ENCODE measurements at places on chromosomes 7 and 10.

GRCh38 chr10:78263521-78263988, 229.9 kb downstream of the RPS24 start:
- DNase-seq, result no peak

GRCh38 chr7:43112941-43113621, 634 bp downstream of the HECW1 start:
- DNase-seq, result peak; percentile 65

GRCh38 chr10:13787015-13787421, 200.3 kb downstream of the PRPF18 start:
- no peak for DNase-seq

GRCh38 chr10:93445097-93445960, 36.8 kb downstream of the MYOF start:
- peak; percentile 96 for DNase-seq

DNA sequence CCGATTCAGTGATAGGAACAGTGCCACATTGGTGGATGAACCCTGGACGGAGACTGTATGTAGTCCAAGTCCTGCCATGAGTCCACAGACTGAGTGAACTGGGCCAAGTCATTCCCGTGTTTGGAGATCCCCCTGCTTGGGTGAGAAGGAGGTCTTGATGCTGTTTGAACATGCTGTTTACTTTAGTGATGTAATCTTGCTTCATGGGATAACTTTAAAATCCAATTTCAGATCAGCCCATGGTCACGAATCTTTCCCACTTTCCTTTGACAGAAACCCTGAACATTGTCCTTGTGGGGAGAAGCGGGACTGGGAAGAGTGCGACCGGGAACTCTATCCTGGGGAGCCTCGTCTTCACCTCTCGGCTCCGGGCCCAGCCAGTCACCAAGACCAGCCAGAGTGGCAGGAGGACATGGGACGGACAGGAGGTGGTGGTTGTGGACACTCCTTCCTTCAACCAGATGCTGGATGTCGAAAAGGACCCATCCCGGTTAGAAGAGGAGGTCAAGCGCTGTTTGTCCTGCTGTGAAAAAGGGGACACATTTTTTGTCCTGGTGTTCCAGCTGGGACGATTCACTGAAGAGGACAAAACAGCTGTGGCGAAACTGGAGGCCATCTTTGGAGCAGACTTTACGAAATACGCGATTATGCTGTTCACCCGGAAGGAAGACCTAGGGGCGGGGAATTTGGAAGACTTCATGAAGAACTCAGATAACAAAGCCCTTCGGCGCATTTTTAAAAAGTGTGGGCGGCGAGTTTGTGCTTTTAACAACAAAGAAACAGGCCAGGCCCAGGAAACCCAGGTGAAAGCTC, 26.6 kb downstream of the GIMAP8 start:
- DNase-seq, result no peak

- DNase-seq, result no peak
Observed at GRCh38 chr7:127413962-127414361, 21.5 kb upstream of the ZNF800 start.

DNA sequence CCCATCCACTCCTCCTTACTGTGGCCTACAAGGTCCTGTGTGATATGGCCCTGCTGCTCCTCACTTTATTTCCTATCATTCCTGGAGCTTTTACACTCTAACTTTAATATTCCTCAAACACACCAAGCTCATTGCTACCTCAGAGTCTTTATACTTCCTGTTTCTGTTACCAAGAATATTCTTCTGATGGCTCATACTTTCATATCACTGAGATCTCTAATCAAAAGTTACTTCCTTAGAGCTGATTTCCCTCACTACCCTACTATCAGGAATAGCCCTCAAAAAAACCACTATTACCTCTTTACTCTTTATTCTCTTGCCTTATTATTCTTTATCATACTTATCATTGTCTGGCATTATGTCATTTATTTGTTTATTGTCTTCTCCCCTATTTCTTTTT, 5.8 kb upstream of the PPP3CB start:
- no peak for DNase-seq

GRCh38 chr10:129730993-129731325, 233.1 kb downstream of the EBF3 start:
- DNase-seq, result no peak

- no peak for DNase-seq
Observed at GRCh38 chr7:45070254-45070642, 18.5 kb downstream of the NACAD start.

- no peak for DNase-seq
Observed at GRCh38 chr7:43756368-43757072, 2.0 kb upstream of the BLVRA start.

- no peak for DNase-seq
Observed at GRCh38 chr10:123204127-123204461, 49.9 kb downstream of the BUB3 start.

- no peak for DNase-seq
Observed at GRCh38 chr7:123209786-123210185, 10.0 kb upstream of the SLC13A1 start.

DNA sequence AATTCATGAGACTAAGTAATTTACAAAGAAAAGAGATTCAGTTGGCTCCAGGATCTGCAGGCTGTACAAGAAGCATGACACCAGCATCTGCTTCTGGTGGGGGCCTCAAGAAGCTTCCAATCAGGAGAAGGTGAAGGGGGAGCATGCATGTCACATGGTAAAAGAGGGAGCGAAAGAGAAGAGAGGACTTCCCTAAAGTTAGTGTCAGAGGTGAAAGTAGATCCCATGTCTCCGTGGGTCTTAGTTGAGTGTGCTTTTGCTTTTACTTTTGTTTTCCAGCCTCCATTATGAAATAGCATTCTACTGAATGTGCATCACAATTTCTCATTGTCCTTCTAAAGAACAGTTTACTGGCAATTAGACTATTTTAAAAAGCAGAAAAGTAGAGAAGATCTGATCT, 213.6 kb upstream of the FZD1 start:
- DNase-seq, result no peak

GRCh38 chr7:127486654-127487053, 94.1 kb upstream of the ZNF800 start:
- no peak for DNase-seq

- DNase-seq, result no peak
Observed at GRCh38 chr10:95860166-95860940, 47.4 kb upstream of the CC2D2B start.

DNA sequence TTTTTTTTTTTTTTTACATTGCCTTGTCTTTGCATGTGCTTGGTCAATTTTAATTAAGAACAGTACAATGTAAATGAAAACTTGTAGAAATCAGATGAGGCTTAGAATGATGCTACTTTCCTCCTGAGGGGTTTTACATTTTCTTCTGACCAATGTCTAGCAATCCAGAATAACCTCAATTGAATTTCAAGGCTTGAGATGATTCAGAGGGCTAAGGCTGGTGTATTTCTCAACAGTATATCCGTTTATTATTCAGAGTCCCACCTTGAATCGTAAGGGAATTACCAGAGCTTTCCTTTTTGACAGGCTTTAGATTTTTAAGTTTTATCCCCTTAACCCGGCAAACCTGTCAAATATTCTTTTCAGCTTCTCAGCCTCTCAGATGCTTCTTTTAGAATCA, 231.2 kb upstream of the STK17A start:
- DNase-seq, result no peak

- peak; percentile 54 for DNase-seq
Observed at GRCh38 chr10:27783660-27784059, 38.0 kb upstream of the MKX start.

GRCh38 chr10:113820507-113820906, 33.4 kb downstream of the DCLRE1A start:
- DNase-seq, result peak; percentile 52

GRCh38 chr7:141071855-141072547, 1.9 kb upstream of the TMEM178B start:
- DNase-seq, result peak; percentile 46

DNA sequence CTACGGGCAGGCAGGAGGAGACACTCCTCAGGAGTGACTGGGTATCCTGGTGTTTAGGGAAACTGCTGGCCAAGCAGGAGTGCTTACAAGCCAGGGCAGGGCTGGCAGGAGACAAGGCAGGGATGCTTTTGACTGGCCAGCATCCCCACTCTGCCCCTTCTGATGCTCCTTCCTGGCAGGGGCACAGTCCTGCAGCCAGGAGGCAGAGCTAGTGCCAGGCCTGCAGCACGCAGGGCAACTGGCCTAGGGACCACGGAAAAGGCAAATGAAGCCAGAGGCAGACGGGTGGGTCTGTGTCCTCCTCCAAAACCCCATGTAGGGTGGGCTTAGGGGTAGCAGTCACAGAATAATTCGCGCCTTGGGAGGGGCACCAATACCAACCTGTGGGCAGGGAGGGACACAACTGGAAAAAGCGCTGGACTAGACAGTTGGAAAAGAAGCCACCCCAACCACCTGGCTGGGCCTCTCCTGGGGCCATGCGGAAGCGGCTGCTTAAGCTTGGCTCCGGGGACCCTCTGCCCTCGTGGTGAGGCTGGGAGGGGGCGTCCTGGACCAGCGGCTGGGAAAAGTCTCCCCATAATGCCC, 4.8 kb downstream of the IMPDH1 start:
- no peak for DNase-seq

DNA sequence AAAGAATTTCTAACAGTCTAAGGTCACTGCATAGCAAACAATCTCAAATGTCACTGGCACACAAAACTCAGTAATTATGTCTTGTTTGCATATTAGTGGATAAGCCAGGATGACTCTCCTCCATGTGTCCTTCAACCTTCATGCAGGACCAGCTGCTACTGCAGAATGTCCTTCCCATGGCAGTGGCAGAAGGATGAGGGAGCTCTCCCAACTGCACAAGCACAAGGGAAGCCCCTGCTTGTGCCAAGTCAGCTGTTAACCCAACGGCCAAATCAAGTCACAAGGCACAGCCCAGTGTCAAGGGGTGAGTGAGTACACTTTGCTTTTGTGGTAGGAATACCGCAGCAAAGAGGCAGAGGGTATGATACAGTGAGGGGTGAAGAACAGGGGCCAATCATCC, 59.3 kb upstream of the VWC2 start:
- no peak for DNase-seq

DNA sequence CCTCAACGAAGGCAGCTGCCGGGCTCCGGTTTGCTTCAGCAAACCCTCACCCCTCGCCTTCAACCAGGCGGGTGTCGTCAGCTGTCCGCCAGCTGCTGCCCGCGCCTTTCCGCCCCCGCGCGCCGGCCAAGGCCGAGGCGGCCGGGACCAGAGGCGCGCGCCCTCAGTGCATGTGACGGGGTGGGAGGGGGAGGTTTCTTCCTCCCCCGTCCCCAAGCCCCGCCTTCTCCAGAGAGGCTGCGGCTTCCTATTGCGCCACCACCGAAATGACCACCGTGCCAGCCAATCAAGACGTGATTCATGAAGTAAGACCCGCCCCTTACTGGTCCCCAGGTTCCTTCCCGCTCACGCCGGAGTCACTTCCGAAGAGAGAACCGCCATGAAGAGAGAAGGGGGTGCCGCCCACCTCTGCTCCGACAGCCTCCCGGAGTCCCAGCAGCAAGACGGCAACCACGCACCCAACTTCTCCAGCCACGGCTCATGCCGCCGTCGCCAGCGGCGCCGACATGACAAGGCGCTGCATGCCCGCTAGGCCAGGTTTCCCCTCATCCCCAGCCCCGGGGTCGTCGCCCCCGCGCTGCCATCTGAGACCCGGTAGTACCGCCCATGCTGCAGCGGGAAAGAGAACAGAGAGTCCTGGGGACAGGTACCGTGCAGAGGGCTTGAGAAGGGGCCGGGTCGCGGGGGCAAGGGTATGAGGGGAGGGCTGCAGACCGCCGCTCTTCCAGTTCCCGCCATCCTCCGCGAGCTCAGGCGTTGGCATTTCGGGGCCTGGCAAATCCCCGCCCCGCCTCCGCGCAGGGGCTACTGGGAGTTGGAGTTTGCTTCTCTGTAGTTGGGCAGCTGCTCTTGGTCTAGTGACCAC, at the start of gene SLF2:
SLF2 (plus strand) TSS at position 359 of the 865 bp plus-strand sequence; CDS start at position 507, 148 bp downstream.
- DNase-seq, result peak; percentile 96

DNA sequence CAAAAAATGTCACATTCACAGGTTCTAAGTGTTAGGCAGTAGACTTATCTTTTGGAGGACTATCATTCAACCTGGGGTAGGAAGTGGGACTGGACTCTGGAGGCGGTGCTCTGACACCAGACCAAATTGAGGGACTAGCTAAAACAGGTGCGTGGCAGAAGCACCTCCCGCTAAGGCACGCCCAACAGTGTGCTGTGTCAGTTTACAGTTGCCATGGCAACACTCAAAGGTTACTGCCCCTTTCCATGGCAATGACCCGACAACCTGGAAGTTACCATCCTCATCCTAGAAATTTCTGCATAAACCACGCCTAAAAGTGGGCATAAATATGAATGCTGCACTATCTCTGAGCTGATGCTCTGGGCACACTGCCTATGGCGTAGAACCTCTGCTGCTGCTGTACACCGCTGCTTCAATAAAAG, 14.0 kb upstream of the BLNK start:
- DNase-seq, result peak; percentile 65

- no peak for DNase-seq
Observed at GRCh38 chr7:15317215-15317614, 244.6 kb downstream of the AGMO start.

DNA sequence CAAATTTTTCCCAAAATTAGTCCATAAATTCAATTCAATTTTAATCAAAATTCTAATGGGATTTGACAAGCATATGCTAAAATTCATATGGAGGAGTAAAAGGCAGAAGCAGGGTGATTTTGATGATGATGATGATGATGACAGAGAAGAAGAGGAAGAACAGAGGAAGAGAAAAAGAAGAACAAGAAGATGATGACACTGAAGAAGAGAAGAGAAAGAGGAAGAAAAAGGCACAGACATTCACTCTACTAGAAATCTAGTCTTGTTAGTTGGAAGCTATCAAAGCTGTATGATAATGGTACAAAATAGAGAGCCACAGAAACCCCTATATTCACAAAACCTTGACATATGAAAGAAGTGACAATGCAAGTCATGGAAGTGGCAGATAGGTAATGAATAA, 157.9 kb downstream of the ELMO1 start:
- DNase-seq, result no peak

DNA sequence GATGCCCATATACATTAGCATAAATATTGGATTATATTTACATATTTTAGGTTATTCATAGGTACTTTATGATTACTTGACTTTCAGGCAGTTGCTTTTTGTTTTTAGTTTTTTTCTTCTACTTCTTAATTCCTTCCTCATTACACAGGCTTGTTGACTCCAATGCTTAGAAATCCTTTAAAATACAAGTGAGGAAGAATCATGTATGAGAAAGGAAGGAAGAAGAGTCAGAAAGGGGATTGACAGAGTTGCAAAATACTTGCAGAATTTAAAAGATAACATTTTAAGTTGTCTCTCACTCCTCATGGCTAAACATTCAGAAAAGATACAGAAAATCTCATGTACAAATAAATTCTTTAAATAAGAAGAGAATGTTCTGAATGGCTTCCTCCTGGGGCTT, 61.9 kb downstream of the ATXN7L1 start:
- no peak for DNase-seq

All from WTC11 (cell line).